NCI-H510A treated with DMSO at 0.1 percent for 48 hours (cell line): ENCODE measurements at places on chromosomes 2 and 18.

DNA sequence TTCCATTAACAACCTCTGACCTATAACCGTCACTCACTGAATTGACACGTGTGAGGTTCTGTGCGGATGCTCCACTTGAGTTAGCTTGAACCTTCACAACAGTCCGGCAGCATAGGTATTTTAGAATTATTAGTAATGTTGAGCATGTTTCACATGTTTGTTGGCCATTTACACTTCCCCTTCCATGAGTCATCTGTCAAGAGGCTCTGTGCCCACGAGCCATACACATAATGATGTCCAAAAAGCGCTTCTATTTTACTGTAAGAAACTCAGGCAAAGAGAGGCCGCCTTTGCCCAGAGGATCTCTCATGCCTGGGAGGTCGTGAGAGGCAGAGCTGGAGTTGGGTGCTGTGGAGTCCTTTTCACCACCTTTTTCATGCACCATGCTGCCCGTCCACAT, 28.9 kb upstream of the TMEM214 start:
- no peak for DNase-seq

GRCh38 chr2:167550448-167550847, 662.2 kb downstream of the XIRP2 start:
- DNase-seq: no peak

DNA sequence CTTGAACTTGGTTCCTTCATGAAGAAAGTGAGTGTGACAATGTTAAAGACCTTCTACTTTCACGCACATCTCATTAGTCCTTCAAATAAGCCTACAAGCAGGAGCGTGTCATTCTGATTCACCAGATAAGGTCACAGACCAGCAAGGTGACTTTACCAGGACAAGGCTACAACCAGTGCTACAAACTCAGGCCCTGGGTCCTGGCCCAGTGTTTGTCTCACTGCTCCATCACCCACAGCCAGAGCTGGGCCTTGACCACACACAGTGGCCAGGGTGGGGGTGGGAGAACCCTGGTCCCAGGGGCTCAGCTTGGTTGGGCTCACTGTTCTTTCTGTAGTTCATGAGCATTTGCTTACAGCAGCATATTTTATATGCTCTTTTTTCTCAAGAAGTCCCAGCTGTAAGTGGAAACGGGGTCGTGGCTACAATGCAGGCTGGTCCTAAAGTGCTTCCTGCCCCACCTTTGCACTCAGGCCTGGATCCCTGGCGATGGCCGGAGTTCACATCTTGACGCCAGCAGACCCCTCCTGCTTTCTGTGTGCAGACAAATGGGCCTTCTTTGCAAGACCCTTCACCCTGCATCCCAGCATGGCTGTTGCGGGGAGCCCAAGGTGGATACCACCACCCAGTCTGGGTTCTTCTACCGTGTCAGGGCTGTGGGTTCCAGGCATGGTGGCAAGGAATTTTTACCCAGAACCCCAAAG, 153.6 kb upstream of the EPAS1 start:
- no peak for DNase-seq

- DNase-seq: no peak
Observed at GRCh38 chr2:726169-726568, 49.0 kb upstream of the TMEM18 start.

- DNase-seq: no peak
Observed at GRCh38 chr2:92073815-92074548, 2797.2 kb upstream of the TEKT4 start.

GRCh38 chr2:74001781-74002504, 17.2 kb downstream of the TET3 start:
- DNase-seq: no peak

DNA sequence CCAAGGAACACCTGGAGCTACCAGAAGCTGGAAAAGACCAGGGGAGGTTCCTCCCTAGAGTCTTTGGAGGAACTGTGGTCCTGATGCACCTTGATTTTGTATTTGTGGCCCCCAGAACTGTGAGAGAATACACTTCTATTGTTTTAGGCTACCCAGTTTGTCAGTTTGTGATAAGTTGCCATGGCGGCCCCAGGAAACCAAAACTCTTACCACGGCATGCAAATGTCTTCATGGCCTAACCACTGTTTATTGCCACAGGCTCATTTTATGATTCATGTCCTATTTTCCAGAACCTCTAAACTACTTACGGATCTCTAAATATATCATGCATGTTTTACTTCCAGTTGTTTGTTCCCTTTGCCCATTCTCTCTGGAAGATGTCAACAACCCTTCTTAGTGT, 1250.7 kb upstream of the FAM98A start:
- no peak for DNase-seq
